Activated CD4-positive, alpha-beta T cell treated with anti-CD3 and anti-CD28 coated beads, Interleukin-2, amount 10 ng/mL, durations not matched to agents 7 days and 5 days (primary cell): ENCODE measurements at places on chromosomes 11 and 22. TPM values are rescaled to one million over a fixed set of nuclear protein-coding genes. Genes with fewer than 3 reads are reported as not detected.
A peak's percentile ranks its signal among the peaks of the same experiment; 100 is the strongest.

DNA sequence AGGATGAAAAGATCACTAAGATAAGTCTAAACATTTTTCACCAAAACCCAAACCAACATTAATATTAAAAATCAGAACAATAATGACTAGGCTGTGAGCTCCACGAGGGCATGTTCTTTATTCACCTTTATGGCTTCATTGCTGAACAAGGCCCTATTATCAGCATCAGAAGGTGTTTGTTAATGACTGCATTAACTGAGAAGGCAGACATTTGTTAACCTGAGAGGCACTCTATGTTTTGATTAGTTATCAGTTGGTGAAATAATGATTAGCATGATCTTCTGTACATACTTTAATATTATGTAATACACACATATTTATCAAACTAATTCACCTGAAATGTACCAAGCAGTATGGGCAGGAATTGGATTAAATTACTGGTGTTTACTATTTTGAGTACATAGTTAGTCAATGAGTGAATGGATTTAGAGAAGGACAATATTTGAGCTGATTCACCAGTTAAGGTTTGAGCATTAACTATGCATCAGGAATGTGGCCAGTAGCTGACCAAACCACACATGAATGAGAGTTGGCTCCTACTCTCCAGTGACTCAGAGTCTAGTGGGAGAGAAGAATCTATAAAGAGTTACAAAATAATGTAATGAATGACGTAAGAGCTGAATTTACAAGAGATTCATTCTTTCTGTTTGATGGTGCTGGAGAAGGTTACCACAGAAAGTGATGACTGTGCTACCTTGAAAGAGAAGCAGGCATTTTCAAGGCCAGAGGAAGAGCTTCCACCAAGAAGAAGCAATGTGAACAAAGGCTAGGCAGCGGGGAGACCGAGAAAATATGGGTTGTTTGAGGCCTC is 6.7 kb downstream of the IL18 start:
- no peaks in the 10 kb centered on the region for H3K36me3 ChIP-seq
- H3K4me3 ChIP-seq = no peak overlapping the region
- no peak for DNase-seq
- no peaks in the 10 kb centered on the region for H3K4me1 ChIP-seq
- peaks cover 11% of the 10 kb centered on the region for H3K27me3 ChIP-seq

TP53AIP1 gene
- not detected for total RNA-seq

DNA sequence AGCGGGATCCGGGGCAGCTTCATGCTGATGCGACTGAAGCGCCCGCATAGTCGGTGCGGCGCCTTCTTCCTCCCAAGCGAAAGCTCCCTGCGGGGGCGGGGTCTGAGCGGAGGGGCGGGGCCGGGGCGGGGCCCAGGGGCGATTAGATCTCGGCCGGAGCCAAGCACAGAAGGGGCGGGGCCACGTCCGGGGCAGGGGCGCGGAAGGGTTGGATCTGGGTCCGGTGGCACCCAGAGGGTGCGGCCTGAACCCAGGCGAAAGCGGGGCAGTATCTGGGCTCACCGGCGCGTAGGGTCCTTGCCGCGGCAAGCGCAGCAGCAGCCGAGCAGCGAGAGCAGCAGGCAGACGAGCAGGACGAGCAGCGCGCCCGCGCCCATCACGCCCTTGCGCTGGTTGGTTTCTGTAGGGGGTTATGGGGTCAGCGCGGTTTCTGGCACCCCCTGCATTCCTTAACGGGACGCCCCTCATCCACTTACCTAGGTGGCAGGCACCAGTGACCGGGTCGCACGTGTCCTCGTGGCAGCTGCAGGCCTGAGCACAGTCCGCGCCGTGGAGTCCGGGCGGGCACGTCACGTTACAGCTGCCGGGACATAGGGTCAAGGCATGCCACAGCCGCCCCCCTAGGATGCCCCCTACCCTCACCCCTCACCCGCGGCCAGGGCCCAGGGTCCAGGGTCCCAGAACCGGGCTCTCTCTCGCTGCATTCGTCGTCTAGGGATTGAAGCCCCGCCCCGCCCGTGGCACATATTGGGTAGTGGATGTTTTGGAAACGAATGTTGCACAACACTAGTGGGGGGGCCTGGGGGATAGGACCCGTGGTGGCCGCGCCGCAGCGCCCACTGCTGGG is 8.1 kb downstream of the SCARF2 start:
- peak overlapping the region; percentile 58 for H3K27ac ChIP-seq
- peaks cover 60% of the 10 kb centered on the region for H3K27me3 ChIP-seq
- H3K36me3 ChIP-seq = peaks cover 4% of the 10 kb centered on the region
- peaks cover 16% of the 10 kb centered on the region for H3K4me1 ChIP-seq

- H3K36me3 ChIP-seq = no peaks in the 10 kb centered on the region
- peaks cover 32% of the 10 kb centered on the region for H3K4me1 ChIP-seq
- H3K27ac ChIP-seq = no peak within 1 kb of the TSS
- H3K4me3 ChIP-seq = no peak within 1 kb of the TSS
- peaks cover 3% of the 10 kb centered on the region for H3K27me3 ChIP-seq
Observed at GRCh38 chr11:18265949-18266348, at the start of gene SAA1. Gene SAA1 (plus strand): TSS chr11:18266264. CDS start chr11:18266888, 624 bp downstream.

GRCh38 chr22:20808844-20809243 is 34.9 kb downstream of the SERPIND1 start:
- H3K27me3 ChIP-seq = no peaks in the 10 kb centered on the region
- H3K4me3 ChIP-seq = no peak overlapping the region
- H3K27ac ChIP-seq = no peak overlapping the region
- H3K36me3 ChIP-seq = peaks cover 62% of the 10 kb centered on the region
- no peak for DNase-seq

ST14 gene
- total RNA-seq = not detected

CREB3L1 gene
- not detected for total RNA-seq

HOATZ gene
- total RNA-seq = not detected

DNA sequence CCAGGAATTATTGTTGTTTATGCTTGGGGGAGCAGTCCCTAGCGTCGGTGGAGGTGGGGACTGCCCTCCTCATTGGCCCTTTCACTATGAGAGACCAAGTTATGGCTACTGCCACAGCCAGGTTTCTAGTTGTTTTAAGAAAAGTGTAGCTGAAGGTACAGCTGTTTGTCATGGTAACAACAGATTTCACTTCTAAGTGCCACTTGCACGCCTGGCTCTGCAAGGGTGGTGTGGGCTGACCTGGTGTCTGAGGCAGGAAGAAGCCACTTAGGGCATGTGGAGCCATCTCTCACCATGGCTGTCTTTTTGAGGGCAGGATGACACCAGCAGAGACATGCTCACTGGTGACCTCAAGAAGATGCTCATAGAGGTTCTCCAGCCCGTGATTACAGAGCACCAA is 46.3 kb upstream of the MPEG1 start:
- H3K27me3 ChIP-seq = peaks cover 2% of the 10 kb centered on the region
- no peak overlapping the region for H3K27ac ChIP-seq
- H3K4me3 ChIP-seq = no peak overlapping the region
- no peak for DNase-seq
- H3K36me3 ChIP-seq = no peaks in the 10 kb centered on the region
- H3K4me1 ChIP-seq = peaks cover 3% of the 10 kb centered on the region

NTM gene
- total RNA-seq = not detected

DNA sequence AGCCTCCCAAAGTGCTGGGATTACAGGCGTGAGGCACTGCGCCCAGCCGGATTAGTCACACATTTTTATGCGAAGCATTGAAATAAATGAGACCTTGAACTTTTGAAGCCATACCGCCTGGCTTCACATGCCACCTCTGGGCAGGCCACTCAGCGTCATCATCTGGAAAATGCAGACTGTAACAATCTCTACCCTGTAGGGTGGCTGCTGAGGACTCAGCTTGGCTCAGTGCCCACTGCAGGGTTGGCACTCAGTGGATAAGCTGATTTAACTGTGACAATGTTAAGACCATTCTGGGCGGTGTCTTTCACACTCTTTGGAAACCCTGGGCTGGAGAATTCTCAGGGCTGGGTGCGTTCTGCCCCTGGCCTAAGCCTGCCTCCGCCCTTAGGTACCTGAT is 8.5 kb downstream of the SH3BP1 start:
- H3K4me1 ChIP-seq = peaks cover 13% of the 10 kb centered on the region
- DNase-seq = no peak
- peaks cover 66% of the 10 kb centered on the region for H3K36me3 ChIP-seq
- no peak overlapping the region for H3K4me3 ChIP-seq

GRCh38 chr22:49753961-49754695 is 73.5 kb downstream of the BRD1 start:
- H3K27ac ChIP-seq = no peak overlapping the region
- H3K4me3 ChIP-seq = no peak overlapping the region
- DNase-seq = no peak

- no peak overlapping the region for H3K27ac ChIP-seq
- H3K4me1 ChIP-seq = no peaks in the 10 kb centered on the region
- peaks cover 25% of the 10 kb centered on the region for H3K27me3 ChIP-seq
- H3K4me3 ChIP-seq = no peak overlapping the region
- no peak for DNase-seq
- no peaks in the 10 kb centered on the region for H3K36me3 ChIP-seq
Observed at GRCh38 chr11:13039126-13039525, 30.0 kb downstream of the RASSF10 start.

DNA sequence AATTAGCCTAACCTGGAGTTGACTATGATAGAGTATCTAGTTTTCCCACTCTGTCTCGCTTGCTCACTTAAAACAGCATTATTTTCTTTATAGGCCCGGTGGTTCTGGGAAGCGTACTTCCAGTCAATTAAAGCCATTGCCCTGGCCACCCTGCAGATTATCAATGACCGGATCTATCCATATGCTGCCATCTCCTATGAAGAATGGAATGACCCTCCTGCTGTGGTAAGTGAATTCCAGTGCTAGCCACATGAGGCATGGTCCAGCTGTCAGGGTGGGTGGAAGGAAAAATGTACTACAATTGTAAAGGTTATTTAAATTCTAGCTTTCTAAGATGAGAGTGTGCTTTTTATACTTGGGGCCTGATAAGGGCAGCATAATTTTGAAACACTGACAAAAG is 76.0 kb downstream of the EXT2 start:
- no peaks in the 10 kb centered on the region for H3K27me3 ChIP-seq
- H3K27ac ChIP-seq = no peak overlapping the region
- DNase-seq = no peak
- H3K36me3 ChIP-seq = peaks cover 1% of the 10 kb centered on the region
- H3K4me1 ChIP-seq = no peaks in the 10 kb centered on the region

- DNase-seq = no peak
- no peak overlapping the region for H3K4me3 ChIP-seq
- H3K27ac ChIP-seq = peak overlapping the region; percentile 38
Observed at GRCh38 chr22:41642331-41643110, 21.4 kb downstream of the XRCC6 start.

UBQLN3 gene
- not detected for total RNA-seq

DNA sequence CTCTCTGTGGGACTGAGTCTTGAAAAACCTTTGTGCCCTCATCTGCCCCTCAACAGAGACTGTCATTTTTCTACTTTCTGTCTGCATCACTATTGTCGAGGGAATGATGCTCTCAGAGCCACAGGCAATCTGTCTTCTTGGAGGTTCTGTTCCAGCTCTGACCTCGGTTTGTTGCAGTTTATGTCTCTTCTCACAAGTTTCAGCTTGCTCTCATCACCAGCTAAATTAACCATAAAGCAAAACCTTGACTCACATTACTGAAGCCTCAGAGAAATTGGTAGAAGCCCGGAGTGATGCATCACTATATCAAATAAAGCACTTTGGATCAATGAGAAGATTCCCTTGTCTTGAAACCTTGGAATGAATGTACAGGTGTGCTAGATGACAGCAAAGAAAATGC is 60.6 kb upstream of the BLID start:
- H3K27ac ChIP-seq = no peak overlapping the region
- H3K4me3 ChIP-seq = no peak overlapping the region
- no peaks in the 10 kb centered on the region for H3K4me1 ChIP-seq
- no peak for DNase-seq
- no peaks in the 10 kb centered on the region for H3K27me3 ChIP-seq
- H3K36me3 ChIP-seq = no peaks in the 10 kb centered on the region

EHBP1L1 gene
- total RNA-seq = 69.2 TPM

DNA sequence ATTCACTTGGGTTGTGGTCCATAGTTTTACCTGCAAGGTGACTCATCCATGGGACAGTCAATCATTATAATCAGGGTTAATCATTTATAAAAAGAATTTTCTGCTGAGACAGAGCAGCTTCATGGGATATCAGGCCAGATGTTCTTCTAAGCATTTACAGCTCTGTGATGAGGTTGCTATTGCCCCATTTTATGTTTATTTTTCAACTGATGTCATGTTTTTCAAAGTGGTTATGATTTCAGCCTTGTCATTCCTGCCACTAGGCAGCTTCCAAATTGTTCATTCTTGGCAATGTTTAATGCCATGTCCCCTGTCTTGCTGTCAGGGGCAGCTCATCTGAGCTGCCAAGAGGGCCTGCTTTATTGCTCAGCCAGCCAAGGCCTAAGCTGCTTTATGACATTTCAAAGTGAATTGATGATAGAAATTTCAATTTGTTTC is 35.9 kb upstream of the ZBED5 start:
- no peak overlapping the region for H3K27ac ChIP-seq
- H3K4me1 ChIP-seq = no peaks in the 10 kb centered on the region
- H3K4me3 ChIP-seq = no peak overlapping the region
- DNase-seq = no peak

GRCh38 chr11:10426475-10426874 is 28.6 kb upstream of the AMPD3 start:
- H3K36me3 ChIP-seq = no peaks in the 10 kb centered on the region
- no peaks in the 10 kb centered on the region for H3K4me1 ChIP-seq
- H3K27me3 ChIP-seq = peaks cover 39% of the 10 kb centered on the region
- H3K27ac ChIP-seq = no peak overlapping the region
- H3K4me3 ChIP-seq = no peak overlapping the region

GRCh38 chr22:37419969-37420685 is 7.2 kb downstream of the ELFN2 start:
- H3K4me3 ChIP-seq = peak overlapping the region; percentile 53
- DNase-seq = peak; percentile 34
- H3K27ac ChIP-seq = no peak overlapping the region
- no peaks in the 10 kb centered on the region for H3K36me3 ChIP-seq
- H3K27me3 ChIP-seq = peaks cover 61% of the 10 kb centered on the region
- H3K4me1 ChIP-seq = peaks cover 36% of the 10 kb centered on the region

ACTN3 gene
- not detected for total RNA-seq

- no peaks in the 10 kb centered on the region for H3K36me3 ChIP-seq
- H3K27me3 ChIP-seq = peaks cover 20% of the 10 kb centered on the region
- H3K4me1 ChIP-seq = peaks cover 15% of the 10 kb centered on the region
- peak overlapping the region; percentile 66 for H3K27ac ChIP-seq
Observed at GRCh38 chr22:37176464-37177061, 11.5 kb downstream of the C1QTNF6 start.

GRCh38 chr11:96704847-96705246 is 315.0 kb downstream of the JRKL start:
- H3K4me3 ChIP-seq = no peak overlapping the region
- H3K27me3 ChIP-seq = no peaks in the 10 kb centered on the region
- DNase-seq = no peak
- no peak overlapping the region for H3K27ac ChIP-seq
- no peaks in the 10 kb centered on the region for H3K4me1 ChIP-seq
